CD4-positive, alpha-beta T cell (primary cell): ENCODE measurements at places on chromosomes 7 and 10. TPM values are rescaled to one million over a fixed set of nuclear protein-coding genes. Genes with fewer than 3 reads are reported as not detected.

The SYNPO2L gene
- total RNA-seq: not detected

The KCND2 gene
- total RNA-seq: not detected

The TMEM225B gene
- total RNA-seq: 1.0 TPM

The SPDYE2 gene
- total RNA-seq: 0.33 TPM

The OR2A42 gene
- not detected for total RNA-seq

The KEL gene
- total RNA-seq: not detected

The UNC5B gene
- not detected for total RNA-seq

The MGMT gene
- total RNA-seq: 9.0 TPM

The MYOF gene
- total RNA-seq: 0.14 TPM

The PPP1R17 gene
- not detected for total RNA-seq

The SAMD8 gene
- total RNA-seq: 37.4 TPM

The TMEM176B gene
- not detected for total RNA-seq

The DPYSL4 gene
- total RNA-seq: 0.64 TPM

The MICU1 gene
- 9.4 TPM for total RNA-seq

The SLC16A9 gene
- total RNA-seq: not detected

The PPP3CB gene
- total RNA-seq: 20.3 TPM

The NOM1 gene
- total RNA-seq: 27.6 TPM
